CD8-positive, alpha-beta T cell (primary cell): ENCODE measurements at places on chromosomes 12 and 14.

- no peak for DNase-seq
These were observed 377.9 kb upstream of the RGS6 start for GRCh38 chr14:71554323-71554722.

DNA sequence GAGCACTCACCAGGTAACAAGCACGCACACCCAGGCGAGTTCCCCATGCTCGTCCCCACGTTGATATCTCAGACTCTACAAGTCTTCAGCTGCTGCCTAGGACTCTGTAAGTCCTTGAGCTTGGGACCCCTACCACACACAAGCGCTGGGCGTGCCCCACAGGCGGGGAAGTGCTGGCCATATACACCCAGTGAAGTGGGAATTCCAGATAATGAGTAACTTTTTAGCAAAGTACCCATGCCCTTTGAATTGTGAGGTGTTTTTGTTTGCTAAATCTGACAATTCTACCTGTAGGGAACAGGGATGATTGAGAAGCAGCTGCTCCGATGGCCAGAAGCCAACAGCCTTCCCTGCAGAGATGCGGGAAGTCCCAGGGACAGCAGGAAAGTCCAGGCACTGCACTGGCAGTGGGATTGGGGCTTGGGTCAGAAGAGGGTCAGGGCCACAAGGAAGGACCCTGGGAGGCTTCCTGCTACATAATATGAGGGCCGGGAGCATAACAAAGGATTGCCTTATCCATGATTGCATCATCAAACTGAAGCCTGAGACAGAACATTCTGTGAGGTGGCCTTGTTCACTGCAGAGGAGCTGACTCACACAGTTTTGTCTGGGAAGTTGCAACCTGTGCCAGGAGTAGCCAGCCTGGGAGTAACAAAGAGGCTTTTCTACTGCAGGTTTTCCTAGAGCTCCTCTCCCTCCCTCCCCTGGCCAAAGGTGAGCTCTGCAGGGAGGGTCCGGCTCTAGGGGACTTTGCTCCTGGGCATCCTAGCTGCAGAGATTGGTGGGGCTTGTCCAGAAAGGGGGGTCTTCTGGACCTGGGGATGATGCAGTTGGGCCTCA lies 13.2 kb upstream of the SERPINA3 start:
- no peak for DNase-seq

GRCh38 chr12:40980427-40980961 lies 207.6 kb upstream of the PDZRN4 start:
- DNase-seq = no peak

DNA sequence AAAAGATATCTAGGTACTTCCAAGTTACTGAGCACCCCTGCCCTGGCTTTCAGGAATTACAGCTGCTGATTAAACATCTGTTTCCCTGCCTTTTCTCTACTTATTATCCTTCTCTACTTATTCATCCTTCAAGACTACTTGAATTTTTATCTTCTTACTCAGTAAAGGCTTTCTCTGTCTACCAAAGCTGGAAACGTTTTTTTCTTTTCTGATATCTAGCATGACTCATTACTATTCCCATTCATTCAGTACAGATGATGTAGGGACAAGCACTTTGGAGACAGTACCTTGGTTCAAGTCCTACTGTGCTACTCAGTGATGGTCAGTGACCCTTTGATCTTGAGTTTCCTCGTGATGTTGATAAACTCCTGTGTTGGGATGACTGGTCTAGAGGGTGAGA lies 848.7 kb downstream of the NRXN3 start:
- no peak for DNase-seq

DNA sequence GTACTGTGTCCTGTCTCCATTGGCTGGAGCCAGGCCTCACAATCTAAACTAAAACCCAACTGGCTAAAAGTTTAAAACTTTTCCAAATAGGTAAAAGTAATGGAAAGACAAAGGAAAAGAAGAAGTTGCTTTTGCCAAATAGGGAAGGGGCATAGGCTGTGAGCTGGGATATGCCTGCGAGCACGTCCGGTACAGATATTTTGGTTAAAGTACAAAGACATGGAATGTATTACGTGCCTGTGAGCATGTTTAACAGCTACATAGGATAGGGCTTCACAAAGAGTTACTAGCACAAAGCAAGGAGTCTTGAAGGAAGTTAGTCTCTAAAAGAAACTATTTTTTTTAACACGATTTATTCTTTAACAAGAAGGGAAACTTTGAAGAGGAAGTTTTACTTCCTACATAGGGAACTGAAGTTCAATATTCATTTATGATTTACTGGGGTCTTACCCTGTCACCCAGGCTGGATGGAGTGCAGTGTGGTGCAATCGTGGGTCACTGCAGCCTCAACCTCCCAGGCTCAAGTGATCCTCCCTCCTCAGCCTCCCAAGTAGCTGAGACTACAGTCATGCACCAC lies 41.9 kb upstream of the INF2 start:
- DNase-seq = no peak
